GM06990 (cell line): ENCODE measurements at places on chromosomes 4 and X.

- peak; percentile 40 for DNase-seq
Observed at GRCh38 chr4:99983289-99983943, 33.3 kb upstream of the H2AZ1 start.

DNA sequence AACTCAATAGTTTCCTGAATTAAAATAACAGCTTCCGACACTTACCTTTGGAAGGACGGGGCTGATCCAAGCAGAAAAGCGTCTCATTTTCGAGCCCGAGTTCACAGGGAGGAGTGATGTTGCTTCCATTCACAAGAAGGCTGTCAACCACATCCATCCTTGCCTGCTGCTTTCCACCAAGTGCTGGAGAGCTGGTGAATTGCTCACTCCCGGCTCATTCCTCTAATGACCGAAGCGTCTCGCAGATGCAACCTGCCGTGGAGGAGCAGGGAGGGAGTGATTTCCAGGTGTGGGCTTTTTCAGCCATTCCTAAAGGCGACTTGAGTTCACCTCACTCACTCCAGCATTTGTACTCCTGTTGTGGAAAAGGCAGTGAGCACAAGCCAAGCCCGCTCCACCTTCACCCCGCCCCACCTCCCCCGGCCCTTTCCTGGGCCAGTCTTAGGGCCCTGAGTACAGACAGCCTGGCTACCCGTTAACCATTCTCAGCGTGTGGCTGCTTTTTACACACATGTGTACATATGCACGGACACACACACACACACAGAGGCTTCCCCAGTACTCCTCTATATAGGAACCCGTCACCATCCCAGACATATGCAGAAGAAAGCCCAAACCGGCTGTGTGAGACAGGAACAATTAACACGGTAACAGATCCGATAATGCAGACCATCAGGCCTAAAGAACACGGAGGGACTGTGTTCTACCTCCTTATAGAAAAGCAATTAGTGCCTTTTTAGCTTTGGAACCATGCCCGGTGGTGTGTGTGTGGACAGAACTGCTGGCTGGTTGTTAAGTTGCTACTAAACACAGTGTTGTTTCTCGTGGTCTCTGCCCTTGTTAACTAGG lies at the start of gene CCKAR:
CCKAR (minus strand) TSS at position 374 of the 849 bp plus-strand sequence; CDS start at position 157, 217 bp downstream.
- no peak for DNase-seq

DNA sequence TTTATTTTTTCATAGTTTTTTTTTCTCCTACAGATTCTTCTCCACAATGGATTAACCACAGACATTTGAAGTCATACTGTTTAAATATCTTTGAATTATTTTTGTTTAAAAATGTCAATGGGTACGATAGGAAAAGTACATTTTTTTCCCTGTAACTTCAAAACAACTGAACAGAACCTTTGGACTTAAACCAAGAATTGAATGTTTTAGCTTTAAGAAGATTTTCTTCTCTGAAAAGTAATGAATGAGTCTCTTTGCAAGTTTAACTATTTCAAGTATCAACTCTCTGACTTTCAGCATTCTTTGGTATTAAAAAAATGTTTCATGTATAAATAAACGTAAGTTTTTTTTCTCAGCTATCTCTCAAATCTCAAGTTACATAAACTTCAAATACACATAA lies 364.3 kb downstream of the FBXO8 start:
- no peak for DNase-seq

DNA sequence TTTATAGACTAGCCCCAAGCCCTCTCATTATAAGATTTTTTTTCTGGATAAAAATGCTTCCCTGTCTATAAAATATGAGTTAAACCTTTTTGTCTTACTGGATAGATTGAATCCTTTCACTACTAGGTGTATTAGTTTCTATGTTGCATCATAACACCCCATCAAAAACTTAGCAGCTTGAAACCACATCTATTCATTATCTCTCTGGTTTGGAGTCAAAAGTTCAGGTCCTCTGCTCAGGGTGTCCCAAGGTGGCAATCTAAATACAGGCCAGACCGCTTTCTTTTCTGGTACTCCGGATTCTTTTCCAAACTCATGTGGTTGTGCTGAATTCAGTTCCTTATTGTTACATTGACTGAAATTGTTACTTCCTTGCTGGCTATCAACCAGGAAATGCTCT lies 515.5 kb downstream of the PDHA2 start:
- DNase-seq, result no peak

DNA sequence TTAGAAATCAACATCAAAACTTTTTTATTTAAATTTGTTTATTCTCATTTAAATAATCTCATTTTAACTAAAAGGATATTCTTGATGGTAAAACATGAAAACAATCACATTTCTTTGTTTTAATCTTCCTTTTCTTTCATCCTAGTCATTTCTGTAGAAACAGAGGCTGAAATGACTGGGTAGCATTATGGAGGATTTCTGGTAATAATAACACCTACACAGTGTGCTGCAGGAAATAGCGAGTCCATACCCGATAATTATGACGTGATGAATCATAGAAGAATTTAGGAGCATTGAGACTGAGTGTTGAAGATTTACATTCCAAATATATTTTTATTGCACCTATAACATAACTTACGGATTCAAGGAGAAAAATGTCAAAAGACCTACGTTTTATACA lies 31.4 kb upstream of the BBS12 start:
- DNase-seq, result peak; percentile 30

- DNase-seq, result no peak
Observed at GRCh38 chr4:141388481-141388880, 167.8 kb downstream of the ZNF330 start.

GRCh38 chr4:139785356-139785755 lies 119.7 kb downstream of the MGST2 start:
- no peak for DNase-seq

- DNase-seq, result no peak
Observed at GRCh38 chr4:68490826-68491457, 43.7 kb downstream of the TMPRSS11E start.

DNA sequence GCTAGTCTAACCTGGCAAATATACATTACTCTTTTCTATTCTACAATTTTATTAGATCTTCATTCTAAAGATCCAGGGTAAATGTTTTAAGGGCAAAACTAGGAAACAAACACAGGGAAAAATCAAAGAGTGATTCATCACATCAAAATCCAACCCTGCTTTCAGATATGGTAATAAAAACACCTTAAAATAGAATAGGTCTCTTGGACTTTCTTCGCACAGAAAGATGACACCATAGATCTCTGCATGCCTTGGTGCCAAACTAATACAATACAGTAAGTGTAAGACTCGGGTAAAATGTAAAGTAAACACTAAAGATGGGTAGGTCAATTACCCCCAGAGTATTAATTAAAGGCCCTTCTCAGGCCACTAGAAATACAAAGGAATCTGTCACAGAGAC lies 34.2 kb downstream of the LDB2 start:
- no peak for DNase-seq

DNA sequence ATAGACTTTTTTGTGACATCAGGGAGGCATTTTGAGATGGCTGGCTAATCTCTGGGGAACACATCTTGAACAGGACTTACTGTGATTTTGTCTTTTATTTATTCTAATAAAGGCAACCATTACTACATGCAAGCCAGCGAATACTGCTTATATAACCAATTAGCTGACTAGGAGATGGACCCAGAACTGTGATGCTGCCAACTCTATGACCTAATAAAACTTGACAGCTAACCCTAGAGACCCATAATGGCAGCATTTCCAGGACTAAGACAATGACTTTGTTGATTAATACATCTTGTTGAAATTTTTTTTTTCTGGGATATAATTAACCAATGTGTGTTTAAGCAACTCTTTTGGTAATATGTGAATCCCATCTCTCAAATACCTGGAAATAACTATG lies 584.6 kb downstream of the PRR32 start:
- DNase-seq, result no peak
